Stimulated activated CD4-positive, alpha-beta T cell treated with anti-CD3 and anti-CD28 coated beads, Interleukin-4, amount 100 ng/mL, for 4 hours (primary cell): ENCODE measurements at places on chromosomes 2 and 18.

- DNase-seq: no peak
Measured at GRCh38 chr18:78711971-78712370, 267.6 kb upstream of the SALL3 start.

DNA sequence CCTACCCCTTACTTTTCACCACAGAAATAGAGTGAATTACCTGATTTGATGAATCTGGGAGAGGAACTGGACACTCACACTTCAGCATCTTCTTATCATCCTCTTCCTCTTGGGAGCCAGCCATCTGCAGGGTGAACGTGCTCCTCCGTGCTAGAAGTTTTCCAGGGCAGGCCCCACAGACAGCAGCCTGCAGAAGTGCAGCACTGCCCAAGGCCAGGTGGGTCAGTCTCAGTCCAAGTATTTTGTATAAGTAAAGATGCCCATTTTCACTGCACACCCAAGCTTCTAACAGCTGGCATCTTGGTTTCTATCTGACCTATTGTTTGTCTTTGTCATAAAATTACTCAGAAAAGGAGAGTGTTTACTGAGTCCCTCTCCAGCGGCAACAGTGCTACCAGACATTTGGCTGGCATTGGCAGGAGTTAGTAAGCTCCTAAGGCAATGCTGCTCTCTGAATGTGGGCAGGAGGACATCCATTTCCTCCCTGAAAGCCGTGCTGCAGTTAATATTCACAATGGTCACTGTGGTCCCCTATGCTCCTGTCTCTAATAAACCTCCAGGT, 222.6 kb upstream of the CTAGE1 start:
- no peak for DNase-seq

DNA sequence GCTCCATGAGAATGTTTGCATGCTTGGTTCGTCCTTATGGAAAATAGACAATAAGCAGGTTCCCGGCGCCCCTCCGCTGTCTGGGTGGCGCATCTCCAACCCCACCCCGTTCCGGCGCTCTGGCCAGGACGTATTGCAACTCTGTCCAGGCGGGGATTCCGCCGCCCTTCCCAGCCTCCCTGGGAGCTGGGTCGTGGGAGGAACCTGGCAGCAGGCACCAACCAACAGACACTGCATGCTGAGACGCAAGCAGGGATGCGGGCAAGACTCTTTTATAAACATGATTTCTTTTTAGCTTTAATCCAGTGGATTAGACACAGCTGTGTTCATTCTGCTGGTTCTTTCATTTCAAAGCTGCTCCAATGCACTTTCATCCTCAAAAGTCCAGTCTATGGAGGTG, 240.2 kb downstream of the SH3BP4 start:
- no peak for DNase-seq

- DNase-seq: peak; percentile 67
Measured at GRCh38 chr2:232315049-232315922, 63.3 kb upstream of the ALPP start.

DNA sequence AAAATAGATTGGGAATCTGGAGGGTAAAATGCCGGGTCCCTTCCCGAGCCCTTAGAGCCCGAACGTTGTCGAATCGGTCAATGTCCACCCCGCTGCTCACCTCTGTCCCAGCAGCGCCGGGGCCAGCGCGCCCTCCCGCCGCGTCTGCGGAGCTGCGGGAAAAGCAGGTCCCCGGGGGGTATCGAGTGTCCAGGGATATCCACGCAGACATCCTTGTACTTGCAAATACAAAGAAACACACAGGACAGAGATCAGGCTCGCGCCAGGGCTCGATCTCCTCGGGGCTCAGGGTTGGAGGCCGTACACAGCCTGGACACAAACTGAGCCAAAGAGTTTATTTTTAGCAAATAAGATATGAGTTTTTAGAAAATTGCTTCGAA, 2.3 kb upstream of the GATA6 start:
- no peak for DNase-seq

DNA sequence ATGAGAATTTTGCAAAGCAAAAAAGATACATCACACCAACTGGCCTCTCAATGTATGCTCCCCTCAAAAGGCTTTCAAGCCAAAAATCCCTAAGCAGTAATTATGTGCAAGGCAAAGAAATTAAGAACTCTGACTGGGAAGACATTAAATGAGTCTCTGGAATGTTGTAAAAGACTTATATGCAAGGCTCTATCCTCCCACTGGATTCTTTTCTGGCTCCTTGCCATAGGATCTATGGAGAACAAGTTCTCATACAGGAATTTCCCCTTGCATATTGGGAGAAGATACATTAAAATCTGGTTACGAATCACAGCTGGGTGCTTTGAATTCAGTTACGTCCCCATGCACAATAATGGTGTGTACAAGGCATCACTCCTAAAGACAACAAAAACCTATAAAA, 73.4 kb upstream of the ATL2 start:
- no peak for DNase-seq

DNA sequence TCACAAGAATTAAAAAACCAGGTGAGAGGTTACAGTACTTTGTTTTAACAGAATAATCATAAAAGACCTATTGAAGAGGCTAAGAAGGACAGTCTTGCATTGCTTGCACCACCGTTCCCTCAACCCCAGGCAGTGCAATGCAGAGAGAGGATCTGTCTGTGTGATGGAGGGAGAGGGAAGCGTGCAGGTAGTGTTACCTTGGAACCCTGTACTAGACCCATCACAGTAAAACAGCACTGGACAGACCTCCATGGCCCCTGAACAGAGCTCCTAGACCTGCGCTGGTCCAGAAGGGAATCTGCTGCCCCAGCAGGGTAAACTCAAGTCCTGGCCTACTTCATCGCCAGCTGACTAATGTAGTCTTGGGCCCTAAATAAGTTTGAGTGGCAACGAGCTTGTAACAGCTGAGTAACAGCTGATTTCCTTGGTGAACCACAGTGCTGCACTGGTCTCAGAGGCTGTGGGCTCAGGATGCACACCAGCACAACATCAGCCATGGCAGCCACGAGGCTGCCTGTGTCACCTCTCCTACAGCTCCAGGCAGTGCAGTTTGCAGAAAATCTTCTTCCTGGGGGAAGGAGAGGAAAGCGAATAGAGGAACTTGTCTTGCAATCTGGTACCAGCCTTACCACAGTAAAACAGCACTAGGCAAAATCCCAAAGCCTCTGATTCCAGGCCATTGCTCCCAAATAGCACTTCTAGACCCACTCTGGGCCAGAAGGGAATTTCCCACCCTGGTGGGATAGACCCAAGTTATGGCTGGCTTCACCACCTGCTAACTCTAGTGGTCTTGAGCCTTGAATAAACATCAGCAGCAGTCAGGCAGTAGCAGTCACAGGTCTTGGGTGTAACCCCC, 417.2 kb downstream of the CDH7 start:
- no peak for DNase-seq

DNA sequence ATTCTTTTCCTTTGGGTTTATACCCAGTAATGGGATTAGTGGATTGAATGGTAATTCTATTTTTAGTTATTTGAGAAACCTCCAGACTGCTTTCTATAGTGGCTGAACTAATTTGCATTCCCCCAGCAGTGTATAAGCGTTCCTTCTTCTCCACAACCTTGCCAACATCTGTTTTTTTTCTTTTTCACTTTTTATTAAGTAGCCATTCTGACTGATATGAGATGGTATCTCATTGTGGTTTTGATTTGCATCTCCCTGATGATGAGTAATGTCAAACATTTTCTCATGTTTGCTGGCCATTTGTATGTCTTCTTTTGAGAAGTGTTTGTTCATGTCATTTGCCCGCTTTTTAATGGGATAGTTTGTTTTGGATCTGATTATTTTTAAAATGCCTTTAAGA, 64.1 kb upstream of the MEIS1 start:
- no peak for DNase-seq
